ENCODE measurements at places on chromosomes 3 and 15.

- DNase-seq: no peak
These were observed 16.9 kb downstream of the C3orf22 start for GRCh38 chr3:126541628-126542339.

GRCh38 chr3:131143802-131144201 lies 117.1 kb downstream of the NEK11 start:
- DNase-seq: no peak

DNA sequence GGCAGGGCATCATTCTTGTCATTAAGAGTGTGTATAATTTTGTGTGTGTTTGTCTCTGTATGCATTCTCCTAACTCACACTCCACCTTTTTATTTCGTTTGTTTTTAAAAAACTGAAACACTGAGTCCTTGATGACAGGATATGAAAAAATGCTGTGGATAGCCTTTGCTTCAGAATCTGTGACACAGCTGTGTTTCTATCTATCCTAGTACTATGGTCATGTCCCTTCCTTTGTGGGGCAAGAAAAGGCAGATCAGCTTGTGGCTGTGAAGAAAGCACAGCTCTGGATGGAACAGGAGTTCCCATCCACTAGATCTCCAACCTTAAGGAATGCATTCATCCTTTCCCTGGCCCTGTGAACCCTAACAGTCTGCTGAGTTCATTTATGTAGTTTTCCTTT lies 60.3 kb downstream of the OTOL1 start:
- DNase-seq: no peak

GRCh38 chr15:90581771-90582352 lies 52.1 kb downstream of the CRTC3 start:
- no peak for DNase-seq

DNA sequence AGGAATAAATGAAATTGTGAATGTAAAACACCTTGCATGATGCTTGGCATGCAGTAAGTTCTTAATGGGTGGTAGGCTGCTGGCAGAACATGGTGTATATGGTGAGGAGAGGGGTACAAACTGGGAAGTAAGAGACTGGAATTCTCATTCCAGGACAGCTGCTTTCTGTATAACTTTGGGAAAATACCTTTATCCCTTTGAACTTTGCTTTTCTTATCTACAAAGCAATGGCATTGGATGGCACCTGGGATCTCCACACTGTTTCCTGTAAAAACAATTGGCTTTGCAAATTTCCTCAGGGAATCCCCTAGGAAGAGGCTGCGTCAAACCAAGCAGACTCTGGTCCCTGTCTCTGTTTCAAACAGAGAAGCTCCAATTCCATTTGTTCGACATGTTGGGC lies 100.7 kb upstream of the SLC4A7 start:
- DNase-seq: no peak

DNA sequence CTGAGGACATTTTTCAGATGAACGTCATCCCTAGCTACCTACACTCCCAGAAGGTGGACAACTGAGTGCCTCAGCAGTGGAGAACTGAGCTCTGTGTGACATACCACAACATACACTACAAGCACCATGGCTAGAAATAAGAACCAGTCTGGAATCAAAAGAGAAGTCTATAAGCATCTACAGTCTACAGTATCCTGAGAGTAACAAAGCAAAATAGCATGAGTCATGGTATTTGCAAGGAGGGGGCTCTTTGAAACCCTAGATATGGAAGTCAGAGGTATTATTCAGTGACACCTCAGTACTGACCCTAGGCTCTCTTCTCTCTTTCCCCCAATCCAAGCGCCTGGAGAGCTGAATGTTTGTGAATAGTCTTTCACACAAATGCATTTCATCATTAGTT lies 87.5 kb downstream of the TNIK start:
- DNase-seq: no peak

- no peak for DNase-seq
These were observed 207.9 kb upstream of the COL8A1 start for GRCh38 chr3:99430348-99431134.

- no peak for DNase-seq
These were observed 514 bp downstream of the IGF2BP2 start for GRCh38 chr3:185824051-185825005.

DNA sequence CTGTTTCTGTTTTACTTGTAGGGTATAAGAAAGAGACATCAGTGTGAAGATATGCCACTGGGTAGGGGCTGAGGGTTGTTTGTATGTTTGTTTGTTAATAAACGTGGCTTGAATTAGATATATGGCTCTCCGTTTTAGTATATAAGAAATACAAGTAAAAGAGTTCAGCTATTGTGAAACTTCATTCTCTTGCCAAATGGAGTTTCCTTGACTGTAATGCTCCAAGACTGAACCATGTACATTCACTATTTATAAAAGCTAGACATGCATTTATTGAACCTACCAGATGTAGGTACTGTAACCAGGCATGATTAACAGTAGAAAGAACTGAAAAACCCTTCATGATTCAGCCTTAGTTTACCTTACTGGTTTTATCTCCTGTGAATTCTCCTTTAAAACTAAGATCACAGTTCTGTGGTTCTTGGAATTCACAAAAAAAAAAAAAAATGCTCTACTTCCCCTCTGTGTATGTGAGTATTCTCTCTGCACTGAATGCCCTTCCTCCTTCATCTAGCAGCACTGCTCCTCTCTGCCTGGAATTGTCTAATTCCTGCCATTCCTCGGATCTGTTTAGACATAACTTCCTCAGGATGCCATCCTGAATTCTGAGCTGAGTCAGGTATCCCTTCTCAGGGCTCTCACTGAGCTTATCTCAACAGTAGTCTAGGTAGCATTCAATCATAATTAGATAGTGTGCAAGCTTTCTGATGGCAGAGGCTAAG lies 504.4 kb downstream of the FHIT start:
- no peak for DNase-seq

DNA sequence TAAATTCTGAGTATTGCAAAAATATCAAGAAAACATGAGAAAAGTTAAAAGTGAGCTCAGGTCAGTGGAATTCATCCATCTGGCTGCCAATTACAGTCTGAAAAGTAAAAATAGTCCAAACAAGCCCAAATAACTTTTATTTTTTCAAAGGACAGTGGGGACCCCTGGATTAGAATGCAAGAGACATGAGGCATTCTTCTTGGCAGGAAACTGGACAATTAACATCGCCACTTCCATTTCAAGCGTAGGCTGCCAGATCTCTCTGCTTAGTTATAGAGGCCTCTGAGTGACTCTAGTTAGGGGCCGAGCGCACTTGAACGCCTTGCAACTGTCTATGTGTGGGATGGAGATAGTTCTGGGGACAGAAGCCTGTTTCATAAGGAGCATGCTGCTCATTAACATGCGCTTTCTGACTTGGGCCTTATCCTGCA lies 189.1 kb downstream of the GHSR start:
- no peak for DNase-seq

DNA sequence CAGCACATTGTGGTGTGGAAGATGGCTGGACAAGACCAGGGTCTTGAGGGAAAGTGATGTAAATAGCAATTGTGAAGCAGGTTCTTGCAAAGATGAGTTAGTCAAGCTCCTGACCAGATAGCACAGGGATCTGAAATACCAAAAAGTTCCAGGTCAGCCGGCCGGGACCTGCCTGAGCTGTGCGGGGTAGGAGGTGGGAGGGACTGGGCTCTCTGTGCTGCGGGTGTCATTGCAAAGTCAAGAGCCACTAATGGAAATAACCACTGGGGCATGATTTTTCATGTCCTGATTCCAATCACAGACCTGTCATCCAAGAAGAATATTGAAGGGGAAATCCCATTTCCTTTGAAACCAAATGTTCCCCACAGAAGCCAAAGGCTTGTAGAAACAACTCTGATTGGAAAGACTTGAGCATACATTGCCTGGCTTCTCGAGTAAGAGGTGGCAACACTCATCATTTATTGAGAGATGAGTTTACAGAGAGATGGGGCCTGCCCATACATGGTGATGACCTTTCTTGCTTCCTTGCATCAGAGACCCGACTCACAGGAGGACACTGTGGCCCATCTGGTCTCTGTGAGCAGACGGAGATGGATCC lies 44.2 kb upstream of the KY start:
- no peak for DNase-seq

- DNase-seq: no peak
These were observed 73.0 kb downstream of the MYO9A start for GRCh38 chr15:72044956-72045355.

DNA sequence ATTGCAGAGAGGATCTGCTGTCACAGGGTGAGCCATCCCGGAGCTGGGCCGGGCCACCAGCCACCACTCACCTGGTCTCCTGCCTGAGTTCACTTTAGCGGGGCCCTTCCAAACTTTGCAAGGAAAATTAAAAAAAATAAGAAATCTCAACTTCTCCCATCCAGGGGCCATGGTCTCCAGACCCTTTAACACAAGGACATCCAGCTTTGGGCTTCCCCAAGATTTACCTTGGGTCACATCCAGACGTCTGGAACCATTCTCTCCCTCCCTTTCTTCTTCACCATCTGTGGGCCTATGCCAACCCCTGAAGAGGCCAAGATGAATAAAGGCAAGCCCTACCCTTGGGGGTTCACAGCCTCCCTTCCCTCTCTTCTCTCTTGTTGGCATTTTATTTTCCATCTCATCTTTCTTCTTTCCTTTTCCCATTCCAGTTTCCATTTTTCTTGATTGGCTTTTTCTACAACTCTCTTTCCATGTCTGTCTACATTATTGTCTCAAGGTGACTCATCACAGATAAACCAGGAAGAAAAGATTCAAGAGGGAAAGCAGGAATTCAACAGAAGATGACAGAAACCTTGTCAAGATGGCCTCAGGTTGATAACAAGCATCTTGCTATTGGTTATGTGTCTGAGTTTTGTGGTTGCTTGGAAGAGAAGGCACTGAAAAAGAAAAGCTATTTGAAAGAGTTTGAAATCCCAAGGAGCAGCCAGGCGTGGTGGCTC lies 49.5 kb downstream of the ITGA11 start:
- no peak for DNase-seq

- no peak for DNase-seq
These were observed 24.0 kb downstream of the KIF7 start for GRCh38 chr15:89630974-89631901.

DNA sequence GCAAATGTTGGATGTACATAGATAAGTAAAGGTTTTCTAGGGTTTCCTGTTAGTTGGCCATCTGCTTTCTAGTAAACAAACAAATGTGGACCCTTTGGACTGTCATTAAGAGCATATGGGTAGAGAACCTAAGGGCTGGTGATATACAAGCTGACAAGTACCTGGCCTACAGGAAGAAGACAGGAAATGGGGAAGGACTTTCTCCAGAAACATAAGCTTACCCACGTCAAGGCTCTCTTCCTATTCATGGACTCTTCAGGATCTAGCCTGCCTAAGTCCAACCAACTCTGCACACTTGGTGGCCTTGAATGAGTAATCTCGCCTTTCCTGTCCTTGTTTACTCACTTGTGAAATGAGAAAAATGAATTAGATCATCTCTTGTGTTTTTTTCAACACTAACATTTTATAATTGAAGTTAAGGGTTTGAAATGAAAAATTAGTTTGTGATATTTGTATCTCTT lies 22.2 kb upstream of the GOLIM4 start:
- no peak for DNase-seq

GRCh38 chr3:32399030-32399620 lies 7.5 kb downstream of the CMTM7 start:
- no peak for DNase-seq

DNA sequence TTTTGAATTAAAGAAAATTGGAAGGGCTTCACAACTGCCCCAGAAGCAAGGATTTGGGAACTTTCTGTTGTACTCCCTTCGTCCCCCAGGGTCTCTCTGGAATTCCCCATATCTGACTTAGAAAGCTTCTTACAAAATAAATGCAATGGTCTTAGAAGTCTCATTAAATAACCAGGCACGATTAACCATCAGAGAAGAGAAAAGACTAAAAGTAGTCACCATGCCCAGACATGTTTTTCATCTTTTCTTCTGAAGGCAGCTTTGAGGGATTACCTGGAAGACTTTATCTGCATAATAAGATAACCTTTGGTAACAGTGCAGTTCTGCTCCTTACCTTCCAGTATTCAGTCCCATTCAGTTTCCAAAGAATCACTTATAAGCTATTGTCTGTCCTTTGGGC lies 135.9 kb downstream of the PTPRG start:
- DNase-seq: no peak

DNA sequence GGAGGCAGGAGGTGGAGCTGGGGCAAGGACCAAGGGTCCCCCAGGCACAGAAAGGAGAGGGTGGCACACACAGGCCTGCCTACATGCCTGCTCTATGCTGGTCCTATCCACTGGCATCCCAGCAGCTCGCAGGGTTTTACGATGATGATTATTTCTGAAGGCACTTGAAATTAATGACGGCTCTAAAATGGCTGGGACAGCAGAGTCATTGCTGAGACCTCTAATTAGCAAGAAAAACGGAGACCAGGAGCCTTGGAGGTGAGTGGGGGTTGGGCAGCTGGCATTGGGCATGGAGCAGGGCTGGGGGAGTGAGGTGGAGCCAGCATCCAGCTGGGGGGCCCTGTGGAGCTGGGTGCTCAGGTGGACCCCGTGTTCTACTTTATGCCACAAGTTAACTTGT lies 3.5 kb upstream of the LINGO1 start:
- no peak for DNase-seq

- no peak for DNase-seq
These were observed 312.1 kb downstream of the SLC9A9 start for GRCh38 chr3:143535994-143536784.

DNA sequence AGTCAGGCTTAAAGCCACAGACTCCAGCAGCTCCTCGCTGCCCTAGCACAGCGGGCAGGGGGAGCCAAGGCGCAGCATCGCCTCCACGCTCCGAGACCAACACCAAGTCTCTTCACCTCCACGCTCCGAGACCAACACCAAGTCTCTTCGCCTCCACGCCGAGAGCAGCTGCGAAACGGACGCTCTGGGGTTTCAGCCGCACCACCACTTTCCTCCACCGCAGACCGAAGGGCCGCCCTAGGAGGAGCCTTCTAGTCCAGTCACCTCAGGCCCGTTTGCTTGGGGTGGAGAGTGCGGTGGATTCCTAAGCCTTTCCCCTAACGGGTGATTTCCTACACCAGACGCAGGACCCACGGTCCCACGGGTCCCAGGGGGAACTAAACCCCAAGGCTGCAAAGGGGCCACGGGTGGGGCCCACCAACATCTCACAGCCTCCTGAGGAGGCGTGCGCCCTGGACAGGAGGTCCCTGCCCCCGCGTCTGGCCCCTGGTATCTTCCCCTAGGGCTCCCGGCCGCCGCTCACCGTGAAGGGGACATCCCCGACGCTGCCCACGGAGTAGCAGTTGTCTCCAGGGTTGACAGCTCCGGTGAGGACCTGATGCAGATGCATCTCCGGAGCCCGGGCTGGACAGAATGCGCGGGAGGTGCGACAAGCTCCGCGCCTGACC lies 501 bp downstream of the DMXL2 start:
- peak; percentile 23 for DNase-seq

Data from NCI-H1436 (cell line).